Activated T-helper 1 cell treated with anti-CD3 and anti-CD28 coated beads, Interleukin-12 subunit alpha, Interleukin-12 subunit beta, Interleukin-2, Interleukin-4 antibody, amounts not matched to agents 30 ng/mL and 10 ng/mL and 1 ng/mL, durations not matched to agents 14 hours and 24 hours and 36 hours (primary cell): ENCODE measurements at places on chromosomes 5 and 9. TPM values are rescaled to one million over a fixed set of nuclear protein-coding genes. Genes with fewer than 3 reads are reported as not detected.

TAF11L5 gene
- total RNA-seq, result not detected in 2 replicates

GRCh38 chr5:124365361-124365801 lies 381.1 kb downstream of the ZNF608 start:
- DNase-seq, result no peak
- H3K36me3 ChIP-seq, result no peaks in the 10 kb centered on the region
- H3K4me3 ChIP-seq, result no peak overlapping the region
- H3K4me1 ChIP-seq, result no peaks in the 10 kb centered on the region

NR6A1 gene
- total RNA-seq, result 1.7 and 2.3 TPM in 2 replicates

INSL4 gene
- total RNA-seq, result 0.10 TPM in 1 of 2 replicates, not detected in the other

GRCh38 chr9:99354104-99354503 lies 132.0 kb downstream of the SEC61B start:
- no peak overlapping the region for H3K4me3 ChIP-seq
- H3K27me3 ChIP-seq, result peaks cover 3% of the 10 kb centered on the region
- DNase-seq, result no peak
- no peak overlapping the region for H3K27ac ChIP-seq
- H3K36me3 ChIP-seq, result no peaks in the 10 kb centered on the region

GRCh38 chr5:88727705-88728313 lies 155.2 kb downstream of the MEF2C start:
- H3K27ac ChIP-seq, result no peak overlapping the region
- no peaks in the 10 kb centered on the region for H3K4me1 ChIP-seq
- peaks cover 7% of the 10 kb centered on the region for H3K27me3 ChIP-seq
- H3K4me3 ChIP-seq, result no peak overlapping the region

- no peaks in the 10 kb centered on the region for H3K27me3 ChIP-seq
- no peak overlapping the region for H3K4me3 ChIP-seq
- no peak for DNase-seq
- H3K4me1 ChIP-seq, result peaks cover 52% of the 10 kb centered on the region
These were observed 7.0 kb downstream of the PDCL start for GRCh38 chr9:122821278-122821943.

GRCh38 chr5:10360686-10361085 lies 7.2 kb downstream of the MARCHF6 start:
- peaks cover 49% of the 10 kb centered on the region for H3K4me1 ChIP-seq
- peaks cover 9% of the 10 kb centered on the region for H3K36me3 ChIP-seq
- H3K27me3 ChIP-seq, result no peaks in the 10 kb centered on the region
- DNase-seq, result no peak
- no peak overlapping the region for H3K27ac ChIP-seq

- DNase-seq, result no peak
- no peaks in the 10 kb centered on the region for H3K4me1 ChIP-seq
- H3K4me3 ChIP-seq, result no peak overlapping the region
- H3K27ac ChIP-seq, result no peak overlapping the region
These were observed 9.4 kb upstream of the BOD1 start for GRCh38 chr5:173625673-173626504.

FOXD4L4 gene
- total RNA-seq, result 0.10 and 0.23 TPM in 2 replicates

PCDHA4 gene
- not detected in 2 replicates for total RNA-seq

GRCh38 chr9:69485466-69485865 lies 160.5 kb downstream of the ENTREP1 start:
- no peak overlapping the region for H3K4me3 ChIP-seq
- no peaks in the 10 kb centered on the region for H3K27me3 ChIP-seq
- peaks cover 5% of the 10 kb centered on the region for H3K4me1 ChIP-seq
- peaks cover 4% of the 10 kb centered on the region for H3K36me3 ChIP-seq
- no peak for DNase-seq
- no peak overlapping the region for H3K27ac ChIP-seq

GRCh38 chr5:157870837-157871834 lies 12.2 kb upstream of the CLINT1 start:
- no peaks in the 10 kb centered on the region for H3K27me3 ChIP-seq
- no peaks in the 10 kb centered on the region for H3K36me3 ChIP-seq
- peaks cover 12% of the 10 kb centered on the region for H3K4me1 ChIP-seq
- no peak for DNase-seq
- peak overlapping the region; percentile 64 for H3K27ac ChIP-seq
- H3K4me3 ChIP-seq, result no peak overlapping the region

GRCh38 chr5:1067141-1068121 lies 44.4 kb downstream of the SLC12A7 start:
- no peak overlapping the region for H3K4me3 ChIP-seq
- H3K4me1 ChIP-seq, result no peaks in the 10 kb centered on the region
- DNase-seq, result no peak

SPINK4 gene
- not detected in 2 replicates for total RNA-seq

ARL14EPL gene
- not detected in 2 replicates for total RNA-seq

DNA sequence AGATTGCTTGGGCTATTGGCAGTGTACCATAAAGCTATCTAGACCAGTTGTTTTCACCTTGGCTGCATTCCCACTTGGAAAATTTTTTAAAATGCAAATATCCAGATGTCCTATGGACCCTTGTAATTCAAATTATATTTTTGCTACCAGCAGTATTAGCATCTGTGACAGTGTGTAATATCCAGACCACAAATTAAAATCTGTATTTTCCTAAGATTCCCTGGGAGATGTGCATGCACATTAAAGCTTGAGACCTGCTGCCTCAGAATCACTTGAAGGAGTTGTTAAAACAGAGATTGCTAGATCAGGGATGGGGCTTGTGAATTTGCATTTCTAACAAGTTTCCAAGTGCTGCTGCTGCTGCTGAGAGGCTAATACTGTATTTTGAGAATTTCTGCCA lies 381.2 kb upstream of the PDE4D start:
- H3K27me3 ChIP-seq, result no peaks in the 10 kb centered on the region
- H3K27ac ChIP-seq, result no peak overlapping the region
- no peak for DNase-seq
- H3K4me1 ChIP-seq, result no peaks in the 10 kb centered on the region

IARS1 gene
- 208 and 217 TPM in 2 replicates for total RNA-seq

- no peak overlapping the region for H3K27ac ChIP-seq
- peaks cover 17% of the 10 kb centered on the region for H3K4me1 ChIP-seq
- H3K4me3 ChIP-seq, result no peak overlapping the region
- DNase-seq, result no peak
These were observed 6.3 kb downstream of the QSOX2 start for GRCh38 chr9:136239135-136239982.

DNA sequence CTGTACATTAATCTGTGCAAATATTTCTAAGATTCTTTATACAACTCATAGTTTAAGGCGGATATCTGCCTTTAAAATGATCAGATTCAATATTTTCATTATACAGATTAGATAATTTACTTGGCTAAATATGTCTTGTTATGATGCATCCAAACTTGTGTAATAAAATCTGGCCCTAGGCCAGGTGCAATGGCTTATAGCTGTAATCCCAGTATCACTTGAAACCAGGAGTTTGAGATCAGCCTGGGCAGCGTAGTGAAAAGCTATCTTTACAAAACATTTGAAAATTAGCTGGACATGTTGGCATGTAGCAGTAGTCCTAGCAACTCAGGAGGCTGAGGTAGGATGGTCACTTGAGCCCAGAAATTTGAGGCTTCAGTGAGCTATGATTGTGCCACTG lies 2002.2 kb upstream of the ACO1 start:
- H3K4me1 ChIP-seq, result no peaks in the 10 kb centered on the region
- no peaks in the 10 kb centered on the region for H3K27me3 ChIP-seq
- no peaks in the 10 kb centered on the region for H3K36me3 ChIP-seq
- no peak overlapping the region for H3K4me3 ChIP-seq

- H3K27ac ChIP-seq, result no peak overlapping the region
- H3K4me3 ChIP-seq, result no peak overlapping the region
- no peak for DNase-seq
- H3K36me3 ChIP-seq, result peaks cover 2% of the 10 kb centered on the region
- H3K4me1 ChIP-seq, result peaks cover 23% of the 10 kb centered on the region
These were observed 44.9 kb upstream of the MAST4 start for GRCh38 chr5:66551338-66551737.

DNA sequence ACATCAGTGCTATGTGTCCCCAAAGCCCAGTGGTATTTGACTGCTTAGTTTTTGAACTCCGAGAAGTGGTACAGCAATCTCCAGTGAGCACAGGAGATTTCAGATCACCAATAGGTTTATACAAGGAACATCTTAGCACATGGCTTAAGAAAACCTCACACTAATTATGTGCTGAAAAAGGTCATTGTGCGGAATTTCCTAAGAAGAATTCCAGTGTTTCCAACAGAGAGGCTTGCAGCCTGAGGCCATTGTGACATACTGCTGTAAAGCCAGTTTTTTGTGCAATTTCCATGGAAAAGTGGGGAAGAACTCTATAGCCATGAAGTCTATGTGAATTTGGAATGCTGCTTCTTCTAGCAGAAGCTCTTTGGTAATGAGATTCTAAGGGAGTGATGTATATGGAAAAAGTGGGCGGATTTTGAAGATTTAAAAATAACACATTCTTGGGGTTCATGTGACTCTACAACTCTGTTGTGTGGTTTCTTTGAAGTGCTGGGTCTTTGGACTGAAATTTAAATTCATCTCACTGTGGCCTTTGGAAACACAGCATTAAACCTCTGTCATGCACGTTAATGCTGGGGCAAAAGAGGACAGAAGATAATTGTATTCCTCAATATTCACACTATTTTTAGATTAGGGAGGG lies 110.5 kb upstream of the CD180 start:
- no peak overlapping the region for H3K27ac ChIP-seq
- peaks cover 18% of the 10 kb centered on the region for H3K4me1 ChIP-seq
- DNase-seq, result no peak
- H3K4me3 ChIP-seq, result no peak overlapping the region
- no peaks in the 10 kb centered on the region for H3K36me3 ChIP-seq

DNA sequence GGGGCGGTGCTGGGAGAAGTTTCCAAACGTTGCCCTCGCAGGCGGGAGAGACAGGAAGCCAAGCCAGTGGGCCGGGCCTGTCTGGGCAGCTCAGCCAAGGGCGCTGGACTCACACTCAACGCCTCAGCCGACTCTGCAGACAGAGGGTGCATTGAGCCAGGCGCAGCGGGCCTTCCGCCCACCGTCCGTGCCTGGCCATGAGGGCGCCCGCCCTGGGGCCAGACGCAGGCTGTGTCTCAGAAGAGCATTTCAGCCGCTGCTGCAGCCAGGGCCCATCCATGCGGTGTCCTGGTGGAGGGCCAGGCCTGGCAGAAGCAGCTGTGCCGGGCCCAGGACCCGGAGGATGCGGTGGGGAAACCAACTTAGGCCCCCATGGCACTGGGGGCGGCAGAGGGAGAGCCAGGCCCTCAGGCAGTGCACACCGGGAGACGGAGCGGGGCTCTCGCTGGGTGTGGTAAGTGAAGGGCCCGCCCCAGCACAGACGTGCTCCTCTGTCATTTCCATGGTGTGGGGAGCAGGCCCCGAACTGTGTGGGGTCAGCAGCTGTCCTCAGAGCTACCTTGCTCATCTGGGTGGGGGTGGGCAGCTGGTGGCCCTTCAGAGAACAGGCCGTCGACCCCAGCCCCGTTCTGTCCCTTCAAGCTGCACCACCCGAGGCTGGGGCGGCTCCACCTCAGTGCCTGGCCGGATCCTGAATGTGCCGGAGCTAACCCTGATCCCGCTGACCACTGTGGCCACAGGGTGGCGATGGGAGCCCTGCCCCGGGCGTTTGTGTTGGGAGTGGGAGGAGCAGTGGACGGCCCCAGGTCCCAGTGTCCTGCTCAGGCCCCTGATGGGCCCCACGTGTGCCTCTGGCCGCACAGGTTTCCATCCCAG lies 18.0 kb downstream of the DNLZ start:
- H3K27ac ChIP-seq, result no peak overlapping the region
- no peak for DNase-seq
- no peaks in the 10 kb centered on the region for H3K27me3 ChIP-seq
- H3K4me1 ChIP-seq, result no peaks in the 10 kb centered on the region
- no peaks in the 10 kb centered on the region for H3K36me3 ChIP-seq

ANKRD18B gene
- 1.2 and 3.5 TPM in 2 replicates for total RNA-seq

ERGIC1 gene
- total RNA-seq, result 47.4 and 47.9 TPM in 2 replicates

- no peak for DNase-seq
- H3K4me3 ChIP-seq, result no peak overlapping the region
- H3K27ac ChIP-seq, result no peak overlapping the region
These were observed 36.9 kb downstream of the TRIP13 start for GRCh38 chr5:929596-929995.

DNA sequence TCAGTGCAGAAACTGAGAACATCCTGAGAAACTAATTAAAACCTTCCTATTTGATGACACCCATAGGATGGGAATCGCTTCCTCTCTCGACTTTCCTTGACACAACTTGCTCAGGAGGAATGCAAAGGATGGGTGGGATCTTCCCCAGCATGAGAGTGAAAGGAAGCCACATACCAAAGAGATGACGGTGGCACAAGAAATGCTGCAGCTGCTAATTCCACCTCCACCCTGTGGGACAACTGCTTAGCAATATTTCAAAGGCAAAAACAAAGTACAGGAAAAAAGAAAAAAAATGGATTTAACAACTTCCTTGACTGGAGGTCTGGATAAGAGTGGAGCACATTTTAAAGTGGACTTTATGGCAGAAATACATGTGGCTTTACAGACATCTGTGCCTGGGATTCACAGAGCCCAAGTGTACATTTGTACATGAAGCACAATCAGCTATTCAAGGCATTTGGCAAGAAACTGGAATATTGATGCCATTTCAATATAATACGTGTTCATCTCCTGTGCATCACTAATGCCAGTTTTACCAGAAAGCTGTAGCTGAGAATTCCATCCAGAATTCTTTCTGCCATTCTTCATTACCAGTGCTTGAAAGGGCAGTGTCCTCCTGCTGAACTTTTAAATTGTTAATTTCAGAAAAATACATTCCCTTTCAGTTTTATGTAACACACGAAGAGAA lies 359.2 kb upstream of the ACTBL2 start:
- no peaks in the 10 kb centered on the region for H3K27me3 ChIP-seq
- no peak for DNase-seq
- H3K27ac ChIP-seq, result no peak overlapping the region
- H3K4me3 ChIP-seq, result no peak overlapping the region
- H3K36me3 ChIP-seq, result no peaks in the 10 kb centered on the region

DNA sequence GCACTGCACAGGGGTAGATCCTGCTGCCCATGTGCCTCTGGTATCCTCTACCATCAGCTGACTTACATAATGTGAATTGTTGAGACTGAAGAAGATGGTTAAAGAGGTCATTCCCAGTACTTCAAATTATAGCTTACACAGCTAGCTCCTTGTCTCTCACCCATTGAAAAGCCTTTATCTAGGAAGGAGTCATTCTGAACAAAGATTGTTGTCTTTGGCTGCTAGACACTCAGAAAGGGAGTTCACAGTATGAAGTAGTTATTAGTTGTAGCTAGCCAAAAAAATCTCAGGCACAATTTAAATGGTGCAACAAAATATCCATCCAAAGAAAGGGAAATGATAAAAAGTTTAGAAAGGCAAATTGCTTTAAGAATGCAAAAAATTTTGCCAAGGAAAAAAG lies 102.0 kb upstream of the NREP start:
- no peak overlapping the region for H3K4me3 ChIP-seq
- H3K27ac ChIP-seq, result no peak overlapping the region
- H3K27me3 ChIP-seq, result no peaks in the 10 kb centered on the region

- no peaks in the 10 kb centered on the region for H3K27me3 ChIP-seq
- no peaks in the 10 kb centered on the region for H3K36me3 ChIP-seq
- no peak overlapping the region for H3K4me3 ChIP-seq
- DNase-seq, result no peak
These were observed 97.8 kb downstream of the STK32A start for GRCh38 chr5:147332658-147333057.

GRCh38 chr5:135141303-135142268 lies 107.6 kb upstream of the PITX1 start:
- H3K4me3 ChIP-seq, result no peak overlapping the region
- H3K27me3 ChIP-seq, result peaks cover 3% of the 10 kb centered on the region
- H3K4me1 ChIP-seq, result no peaks in the 10 kb centered on the region
- no peak for DNase-seq
- H3K36me3 ChIP-seq, result no peaks in the 10 kb centered on the region
